ENCODE measurements at places on chromosomes 2 and 18.

GRCh38 chr2:142533177-142533576, 344.3 kb upstream of the KYNU start:
- DNase-seq: no peak

DNA sequence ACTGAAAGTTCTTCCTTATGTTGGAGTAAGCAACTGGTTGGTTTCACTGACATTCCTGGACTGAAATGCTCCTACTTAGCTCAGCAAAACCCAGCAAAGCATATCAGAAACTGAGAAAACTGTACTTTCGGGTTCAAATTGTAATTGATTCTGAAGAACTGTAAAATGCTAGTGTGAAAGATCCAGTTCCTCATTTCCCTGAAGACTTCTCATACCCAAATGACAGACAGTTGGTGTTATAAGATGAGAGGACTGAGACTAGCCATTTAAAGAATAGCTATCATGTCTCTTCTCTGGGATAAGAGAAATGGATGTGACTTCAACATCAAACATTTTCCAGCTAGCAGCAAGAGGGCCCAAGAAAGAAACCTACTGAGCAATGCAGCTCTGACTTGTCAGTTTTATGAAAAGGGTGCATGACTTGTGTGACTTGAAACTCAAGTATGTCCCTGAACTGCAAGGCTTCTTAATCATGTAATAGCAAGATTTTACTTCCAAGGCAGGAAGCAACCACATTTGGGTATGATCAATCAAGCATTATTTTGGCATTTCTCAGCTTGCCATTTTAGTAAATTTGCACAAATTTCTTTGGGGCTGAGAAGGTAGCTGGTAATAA, 420.3 kb upstream of the MMADHC start:
- no peak for DNase-seq

DNA sequence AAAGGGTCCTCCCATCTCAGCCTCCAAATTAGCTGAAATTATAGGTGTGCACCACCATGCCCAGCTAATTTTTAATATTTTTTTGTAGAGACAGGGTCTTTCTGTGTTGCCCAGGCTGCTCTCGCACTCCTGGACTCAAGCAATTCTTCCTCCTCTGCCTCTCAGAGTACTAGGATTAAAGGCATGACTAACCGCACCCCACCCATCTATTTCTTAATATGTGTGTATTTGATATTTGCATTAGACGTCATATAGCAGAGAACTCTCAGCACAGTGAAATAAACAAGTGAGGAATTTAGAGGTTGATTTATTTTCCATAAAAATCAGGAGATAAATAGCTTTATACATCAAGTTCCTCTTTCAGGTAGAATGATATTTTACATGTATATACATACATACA, 213.5 kb downstream of the FSIP2 start:
- no peak for DNase-seq

- no peak for DNase-seq
Observed at GRCh38 chr2:18408638-18409037, 151.8 kb downstream of the RDH14 start.

DNA sequence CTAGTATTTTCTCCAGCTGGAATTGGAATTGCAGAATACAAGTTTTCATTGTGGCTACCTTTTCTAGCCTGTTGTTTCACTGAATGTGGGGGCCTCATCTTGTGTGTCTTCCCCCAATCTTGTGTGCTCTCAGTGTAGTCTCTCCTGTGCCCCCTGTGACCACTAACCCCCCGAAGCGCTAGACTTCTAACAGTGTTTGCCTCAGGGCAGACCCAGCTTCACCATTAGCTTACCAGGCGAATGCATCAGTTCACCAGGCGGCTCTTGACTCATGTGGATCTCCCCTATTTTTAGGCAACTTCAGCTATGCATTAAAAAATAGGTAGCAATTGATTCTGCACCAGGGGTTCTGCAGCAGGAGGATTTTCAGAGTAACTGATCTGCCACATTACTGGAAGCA, 376.2 kb upstream of the MEIS1 start:
- DNase-seq: no peak

DNA sequence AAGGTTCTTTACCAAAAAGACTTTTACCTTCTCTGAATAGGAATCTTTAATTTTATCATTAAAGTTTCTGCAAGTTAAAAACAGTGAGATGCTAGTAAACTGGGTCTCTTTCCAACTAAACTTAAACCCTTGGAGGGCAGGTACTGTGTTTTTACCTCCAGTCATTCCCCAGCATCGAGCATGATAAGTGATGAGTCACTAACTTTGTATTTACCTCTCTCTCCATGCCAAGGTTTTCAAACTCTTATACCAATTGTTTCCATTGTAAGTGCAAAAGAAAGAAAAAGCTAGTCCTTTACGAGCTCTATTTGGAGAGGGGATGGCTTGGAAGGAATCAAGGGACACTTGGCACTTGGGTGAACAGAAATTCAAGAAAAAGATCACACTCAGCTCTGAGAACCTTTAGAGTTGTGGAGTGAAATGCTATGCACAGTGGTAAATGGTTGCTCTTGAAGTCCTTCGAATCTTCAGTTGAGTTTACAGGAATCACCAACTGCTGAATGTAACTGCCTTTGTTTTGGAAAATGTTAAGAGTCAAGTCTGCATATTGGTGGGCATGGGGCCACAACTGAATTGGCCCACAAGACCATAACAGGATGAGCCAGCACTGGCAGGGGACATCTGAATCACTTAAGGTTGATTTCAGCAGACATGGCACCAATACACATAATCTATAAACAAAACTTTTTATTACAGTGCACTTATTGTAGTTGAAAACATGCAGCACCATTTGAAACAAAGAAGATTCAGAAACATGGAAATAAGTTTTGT, 8.3 kb upstream of the RBM43 start:
- DNase-seq: no peak

- no peak for DNase-seq
Observed at GRCh38 chr2:162062559-162062958, 11.5 kb downstream of the DPP4 start.

GRCh38 chr18:9094307-9095226, 7.9 kb upstream of the NDUFV2 start:
- DNase-seq: no peak

GRCh38 chr2:30711646-30712085, 95.6 kb downstream of the CAPN13 start:
- DNase-seq: peak; percentile 68

DNA sequence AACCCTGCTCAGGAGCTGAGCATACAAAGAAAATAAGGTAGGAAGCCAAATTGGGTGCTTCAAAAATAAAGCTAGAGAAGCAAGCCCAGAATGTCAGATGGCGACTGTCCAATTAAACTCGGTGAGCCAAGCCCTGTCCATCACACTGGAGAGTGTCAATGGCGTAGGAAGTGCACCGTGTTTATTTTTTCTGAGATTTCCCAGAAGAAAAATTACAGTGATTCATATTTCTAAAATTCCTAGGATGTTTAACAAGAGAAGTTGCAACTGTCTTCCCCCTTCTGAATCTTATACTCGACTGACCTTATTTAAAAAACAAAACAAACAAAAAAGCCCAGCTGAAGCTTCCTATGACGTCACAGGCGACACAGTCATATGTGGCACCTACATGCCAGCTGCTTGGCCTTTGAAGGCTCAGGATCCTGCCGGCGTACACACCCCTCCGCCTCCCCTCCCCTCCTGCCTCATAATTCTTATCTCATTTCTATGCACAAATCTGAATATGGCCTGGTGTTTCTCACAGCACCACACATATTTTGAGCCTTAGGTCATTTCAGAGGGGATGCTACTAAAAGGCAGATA, 60.8 kb downstream of the MBP start:
- DNase-seq: no peak

- DNase-seq: no peak
Observed at GRCh38 chr2:14952400-14952963, 320.0 kb downstream of the LRATD1 start.

- DNase-seq: no peak
Observed at GRCh38 chr2:189997016-189997415, 65.5 kb downstream of the MSTN start.

- DNase-seq: no peak
Observed at GRCh38 chr18:27007880-27008279, 142.4 kb upstream of the AQP4 start.

- DNase-seq: no peak
Observed at GRCh38 chr2:28678944-28679343, 72.7 kb upstream of the PPP1CB start.

DNA sequence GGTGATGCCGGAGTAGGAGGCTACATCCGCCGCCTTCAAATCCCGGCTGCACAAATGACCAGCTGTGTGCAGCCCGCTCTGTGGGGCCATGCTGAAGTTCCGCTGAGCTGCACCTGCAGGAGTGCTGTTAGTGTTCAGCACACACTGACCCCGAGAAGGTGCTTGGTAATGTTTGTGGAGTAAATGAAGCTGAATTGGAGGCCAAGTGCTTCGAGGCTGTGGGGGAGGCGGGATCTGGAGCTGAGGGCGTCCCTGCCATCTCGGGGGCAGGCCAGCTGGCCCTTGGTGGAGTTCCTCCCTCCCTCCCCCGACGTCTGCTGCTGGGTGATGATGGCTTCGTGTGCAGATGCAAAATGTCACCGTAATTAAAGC, 23.2 kb downstream of the KCNF1 start:
- DNase-seq: no peak

DNA sequence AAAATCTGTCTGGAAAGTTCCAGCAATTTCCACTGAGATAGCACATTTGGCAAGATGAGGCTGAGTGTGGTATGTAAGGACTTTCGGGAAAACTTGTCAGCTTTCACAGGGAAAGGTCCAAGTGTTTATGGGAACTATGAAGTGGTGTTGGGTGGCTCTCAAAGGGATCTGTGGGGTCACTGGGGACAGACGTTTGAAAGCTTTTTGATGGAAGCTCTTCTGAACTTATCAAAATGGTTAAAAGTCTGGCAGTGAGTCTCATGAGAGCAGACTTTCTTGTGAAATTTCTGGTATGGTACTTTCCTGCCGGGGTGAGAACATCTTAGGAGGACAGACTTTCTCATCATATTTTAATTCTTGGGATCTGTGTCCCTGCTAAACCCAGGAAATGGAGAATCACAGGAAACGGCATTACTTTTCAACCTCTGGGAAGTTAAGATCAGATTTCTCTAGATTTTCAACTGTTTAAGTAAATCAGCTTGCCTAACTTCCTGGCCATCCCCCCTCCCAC, 546.3 kb upstream of the ZEB2 start:
- DNase-seq: no peak

DNA sequence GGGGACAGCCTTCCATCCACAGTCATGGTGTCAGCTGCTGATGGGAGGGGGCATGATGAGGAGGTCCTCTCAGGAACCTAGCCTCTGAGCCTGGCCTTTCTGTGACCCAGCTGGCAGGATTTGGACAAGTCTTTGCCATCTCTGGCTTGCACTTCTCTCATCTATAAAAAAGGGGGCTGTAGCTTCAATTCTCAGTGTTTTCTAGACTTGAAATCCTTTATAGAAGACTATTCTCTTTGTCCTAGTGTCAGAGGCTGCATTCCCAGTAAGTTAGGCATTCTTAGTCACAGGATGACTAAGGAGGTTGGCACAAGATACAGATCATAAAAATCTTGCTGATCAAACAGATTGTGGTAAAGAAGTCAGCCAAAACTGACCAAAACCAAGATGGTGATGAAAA, 958.5 kb downstream of the CNTNAP5 start:
- DNase-seq: no peak

DNA sequence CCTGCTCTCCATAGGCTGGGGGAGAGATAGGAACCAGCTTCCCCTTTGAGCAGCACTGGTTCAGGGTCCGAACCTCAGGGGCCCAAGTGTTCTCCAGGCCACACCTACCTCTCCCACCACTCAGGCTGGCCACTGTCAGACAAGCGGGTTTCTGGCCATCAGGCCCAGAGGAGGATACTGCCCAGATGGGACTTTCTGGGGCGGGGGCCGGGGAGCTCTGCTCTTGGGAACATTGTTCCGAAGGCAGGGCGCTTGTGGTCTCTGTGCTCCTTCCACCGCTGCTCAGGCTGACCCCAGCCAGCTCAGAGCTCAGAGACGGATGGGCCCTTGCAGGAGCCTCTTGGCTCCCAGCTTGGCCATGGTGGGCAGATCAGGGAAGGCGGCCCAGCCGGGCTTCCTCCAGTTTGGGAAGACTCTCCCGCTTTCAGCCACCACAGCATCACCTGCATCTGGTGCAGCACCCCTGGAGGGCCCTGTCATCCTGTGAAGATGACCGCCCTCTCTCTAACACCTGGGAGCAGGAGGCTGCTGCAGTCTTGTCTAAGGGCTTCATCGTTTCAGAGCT, 5.2 kb upstream of the TRAF3IP1 start:
- DNase-seq: no peak

DNA sequence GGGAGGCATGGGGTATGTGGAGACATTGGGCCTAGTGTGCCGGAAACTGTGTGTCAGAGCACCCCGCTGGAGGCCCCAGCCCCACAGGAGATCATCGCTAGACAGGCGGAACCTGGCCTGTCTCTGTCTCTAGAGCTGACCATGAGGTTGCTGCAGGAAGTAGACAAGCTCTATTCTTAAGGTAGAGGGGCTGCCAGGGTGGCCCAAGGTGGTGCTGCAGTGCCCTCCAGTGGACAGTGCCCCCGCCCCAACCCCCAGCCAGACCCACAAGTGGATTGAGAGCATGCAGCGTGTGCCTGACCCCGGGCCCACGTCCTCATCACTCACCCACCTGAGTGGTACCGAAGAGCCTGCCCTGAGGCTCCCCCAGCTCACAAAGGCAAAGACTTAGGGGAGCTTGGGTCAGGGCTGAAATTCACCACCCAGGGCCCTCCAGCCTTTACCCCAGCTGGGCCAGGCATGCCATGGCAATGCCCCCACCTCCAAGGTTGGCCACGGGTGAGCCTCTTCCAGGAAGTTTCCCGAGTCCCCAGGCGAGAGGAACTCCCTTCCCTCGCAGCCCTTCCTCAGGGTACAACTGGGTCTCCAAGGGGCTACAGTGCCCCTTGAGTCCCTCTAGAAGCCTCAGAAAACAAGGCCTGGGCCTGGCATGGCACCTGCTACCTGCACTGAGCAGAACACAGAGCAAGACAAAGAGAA, 155.0 kb downstream of the TTC32 start:
- no peak for DNase-seq

DNA sequence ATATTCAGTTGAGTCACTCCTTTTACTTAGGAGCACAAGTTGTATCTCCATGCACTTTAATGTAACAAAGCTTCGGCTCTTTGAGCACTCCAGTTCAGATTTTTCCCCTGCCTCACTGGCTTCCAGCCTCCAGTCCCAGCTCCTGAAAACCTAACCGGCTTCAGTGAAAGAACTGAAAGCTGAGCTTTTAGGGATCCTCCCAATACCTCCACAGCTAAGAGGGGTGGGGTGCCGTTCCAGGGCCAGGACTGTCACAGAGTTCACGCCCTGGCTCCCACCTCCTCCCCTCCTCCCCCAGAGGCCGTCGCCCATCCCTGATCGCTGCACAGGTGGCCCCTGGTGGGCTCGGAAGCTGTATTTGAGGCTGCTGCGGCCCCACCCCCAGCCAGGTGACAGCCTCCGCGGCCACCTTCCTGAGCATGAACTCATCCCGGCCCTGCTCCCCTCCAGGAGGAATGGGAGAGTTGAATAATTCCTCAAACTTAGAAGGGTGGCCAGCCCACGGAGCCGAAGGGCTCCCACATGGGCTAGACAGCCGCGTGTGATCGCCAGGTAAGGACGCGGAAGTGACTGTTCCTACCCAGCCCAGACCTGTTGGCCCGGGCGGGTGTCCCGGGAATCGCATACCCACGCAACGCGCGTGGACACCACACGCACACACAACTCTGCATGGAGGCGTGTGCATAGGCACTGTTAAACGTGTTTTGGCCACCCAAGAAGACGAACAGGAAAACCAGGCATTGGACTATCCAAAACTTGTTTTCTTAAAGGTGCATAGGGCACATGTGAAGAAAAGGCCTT, 1.8 kb downstream of the MYO5B start:
- DNase-seq: no peak

GRCh38 chr2:240111253-240111652, 24.9 kb downstream of the COPS9 start:
- no peak for DNase-seq

Measured in stimulated activated CD8-positive, alpha-beta memory T cell treated with anti-CD3 and anti-CD28 coated beads, Interleukin-15, amount 100 ng/mL, for 1 hour (primary cell).